Muscle of arm (tissue), 14 donors: ENCODE measurements at places on chromosomes 4 and X. TPM values are rescaled to one million over a fixed set of nuclear protein-coding genes. Genes with fewer than 3 reads are reported as not detected.

Gene ATP1B4
- 201 TPM for polyA plus RNA-seq

Gene IQCM
- not detected for polyA plus RNA-seq

Gene PCSK1N
- not detected for polyA plus RNA-seq

Gene IL15
- 10.5 TPM for polyA plus RNA-seq

Gene MAGEB1
- not detected for polyA plus RNA-seq

Gene FDCSP
- 1.2 TPM for polyA plus RNA-seq

Gene CCKAR
- not detected for polyA plus RNA-seq

Gene PRPS1
- polyA plus RNA-seq: 24.3 TPM

Gene FGF13
- 39.2 TPM for polyA plus RNA-seq

Gene CFP
- polyA plus RNA-seq: 1.3 TPM

Gene GPC3
- 319 TPM for polyA plus RNA-seq

Gene OFD1
- 42.6 TPM for polyA plus RNA-seq

Gene ZMAT1
- polyA plus RNA-seq: 3.6 TPM

Gene FAM184B
- polyA plus RNA-seq: 8.3 TPM

Gene IDUA
- 13.4 TPM for polyA plus RNA-seq

Gene CAPN6
- polyA plus RNA-seq: 650 TPM

Gene EREG
- 0.40 TPM for polyA plus RNA-seq

Gene NCBP2L
- not detected for polyA plus RNA-seq

Gene DCLK2
- 8.5 TPM for polyA plus RNA-seq

Gene GPRIN3
- polyA plus RNA-seq: 4.1 TPM

Gene PDZD11
- polyA plus RNA-seq: 45.2 TPM

Gene ABCD1
- not detected for polyA plus RNA-seq

Gene XAGE1A
- polyA plus RNA-seq: not detected

Gene CENPVL2
- polyA plus RNA-seq: not detected

Gene MAGEA4
- polyA plus RNA-seq: not detected
